ENCODE measurements at places on chromosomes 4 and X.

- no peak for DNase-seq
These were observed 74.9 kb upstream of the PDHA2 start for GRCh38 chr4:95764961-95765360.

- DNase-seq, result peak; percentile 43
These were observed at the start of gene SMIM10 for GRCh38 chrX:134990801-134991481. Gene SMIM10 (plus strand): TSS chrX:134990991. CDS start chrX:134991096, 105 bp downstream.

DNA sequence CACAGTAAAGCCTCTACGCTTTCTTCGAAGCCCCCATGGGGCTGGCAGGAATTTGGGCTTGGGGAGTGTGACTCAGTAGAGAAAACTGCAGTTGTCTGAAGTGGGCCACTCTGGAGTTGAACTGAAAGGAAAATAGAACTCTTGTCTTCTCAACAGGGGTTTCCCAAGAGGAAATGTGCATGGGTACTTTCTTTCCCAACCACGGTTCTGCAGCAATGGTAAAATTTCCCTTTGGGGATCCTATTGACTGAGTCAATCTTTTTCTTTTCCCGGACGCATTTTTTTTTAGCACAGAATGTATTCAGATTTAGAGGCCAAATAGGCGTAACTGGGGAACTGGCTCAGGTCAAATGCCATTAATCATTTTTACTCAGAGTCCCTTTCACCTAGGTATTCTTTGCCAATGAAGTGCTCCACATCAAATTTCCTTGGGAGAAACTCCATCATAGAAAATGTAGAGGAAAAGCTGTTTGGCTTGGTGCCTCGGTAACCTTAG is 269.3 kb downstream of the STIM2 start:
- DNase-seq, result no peak

GRCh38 chr4:37561803-37562207 is 124.4 kb downstream of the RELL1 start:
- DNase-seq, result peak; percentile 55

DNA sequence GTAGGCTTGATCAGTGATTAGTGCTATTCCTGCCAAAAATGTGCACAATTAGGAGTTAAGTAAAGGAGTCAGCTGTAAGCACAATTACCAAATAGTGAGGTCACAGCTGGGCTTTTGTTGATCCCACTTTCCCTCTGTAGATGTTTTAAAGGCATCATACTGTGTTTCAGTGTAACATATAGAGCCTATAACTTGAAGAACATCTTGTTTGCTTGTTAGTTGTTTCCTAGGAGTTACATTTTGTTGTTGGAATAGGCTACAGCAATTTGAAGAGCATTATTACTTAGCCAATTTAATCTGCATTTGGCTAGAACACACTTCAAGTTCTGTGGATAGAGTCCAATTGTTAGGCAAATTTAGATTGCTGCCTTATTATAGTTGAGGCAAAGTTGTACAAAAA is 210.7 kb upstream of the MAD2L1 start:
- no peak for DNase-seq

DNA sequence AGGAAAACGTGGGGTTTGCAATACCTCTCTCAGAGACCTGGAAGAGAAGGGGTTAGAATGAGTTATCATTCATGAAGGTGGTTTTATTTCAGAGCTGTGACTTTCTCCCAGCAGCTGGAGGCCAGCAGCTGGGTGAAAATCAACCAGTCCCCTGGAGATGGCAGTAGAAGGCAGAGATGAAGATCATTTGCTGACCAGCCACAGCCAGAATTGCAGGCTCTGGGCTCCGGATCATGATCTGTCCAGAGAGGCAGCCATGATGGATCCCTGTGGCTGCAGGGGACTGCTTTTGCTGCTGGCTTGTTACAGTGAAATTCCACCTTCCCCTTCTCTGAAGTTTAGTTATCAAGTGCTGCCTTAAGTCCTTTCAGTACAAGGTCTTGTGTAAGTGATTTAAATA is 46.9 kb upstream of the TAB3 start:
- peak; percentile 11 for DNase-seq

DNA sequence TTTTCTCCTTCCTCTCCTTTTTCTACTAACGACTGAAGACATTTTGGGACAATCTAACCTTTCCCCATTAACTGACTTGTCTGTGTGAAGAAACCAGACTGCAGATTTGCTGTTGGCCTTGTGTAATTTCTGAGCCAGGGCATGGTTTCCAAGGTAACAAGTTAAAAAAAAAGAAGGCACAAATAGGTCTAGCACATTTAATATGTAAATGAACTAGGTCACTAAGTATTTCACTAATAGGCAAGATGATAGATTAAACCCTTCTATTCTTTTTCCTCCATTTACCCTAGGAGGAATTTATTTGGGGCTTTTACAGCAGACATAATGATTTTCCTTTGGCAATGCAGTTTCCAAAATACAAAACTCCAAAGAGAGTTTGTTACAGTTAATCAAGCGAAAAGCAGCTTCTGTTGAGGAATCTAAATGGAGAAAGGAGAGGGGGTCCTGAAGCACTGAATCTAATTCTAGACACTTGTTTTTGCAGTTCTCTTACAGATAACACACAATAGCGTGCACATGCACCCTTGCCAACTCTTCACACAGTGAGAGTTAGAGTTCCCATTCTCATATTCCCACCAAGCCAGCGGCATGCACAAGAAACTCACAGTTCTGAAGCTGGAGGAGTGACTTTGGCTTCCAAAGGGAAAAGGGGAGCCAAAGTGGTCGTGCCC is 72.0 kb downstream of the TSPAN5 start:
- no peak for DNase-seq

- no peak for DNase-seq
These were observed 37.1 kb downstream of the NELFA start for GRCh38 chr4:1971456-1972200.

- DNase-seq, result no peak
These were observed 5.1 kb downstream of the SETD7 start for GRCh38 chr4:139550724-139551429.

GRCh38 chr4:7194251-7195140 is 2.2 kb downstream of the SORCS2 start:
- no peak for DNase-seq

GRCh38 chrX:12825801-12826200 is 34.6 kb downstream of the PRPS2 start:
- DNase-seq, result peak; percentile 5

GRCh38 chr4:86015412-86016350 is 344.2 kb downstream of the MAPK10 start:
- no peak for DNase-seq

DNA sequence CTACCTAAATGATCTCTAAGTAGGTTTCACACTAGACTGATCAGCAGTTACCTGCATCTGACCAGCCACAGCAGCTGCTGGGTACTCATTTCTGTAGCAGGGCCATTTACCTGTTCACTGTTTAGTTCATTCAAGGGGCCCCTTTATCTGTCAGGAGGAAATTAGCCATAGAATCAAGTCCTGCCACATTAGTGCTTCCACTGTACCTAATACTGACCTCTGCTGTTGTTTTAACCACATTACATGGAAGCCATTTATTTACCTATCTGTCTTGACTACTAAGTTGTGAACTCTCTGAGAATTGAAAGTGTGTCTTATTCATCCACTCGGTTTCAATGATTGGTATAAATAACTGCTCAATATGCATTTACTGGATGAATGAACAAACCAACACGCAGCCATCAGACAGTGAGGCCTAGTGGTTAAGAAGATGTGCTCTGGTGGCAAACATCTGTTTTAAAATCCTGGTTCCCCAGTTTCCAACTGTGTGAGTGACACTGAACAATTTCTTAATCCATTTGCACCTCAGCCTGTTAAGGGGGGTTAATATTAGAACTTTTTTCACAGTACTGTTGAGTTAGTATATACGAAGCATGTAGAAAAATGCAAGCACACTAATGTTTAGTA is 30.0 kb upstream of the ANXA5 start:
- peak; percentile 22 for DNase-seq

DNA sequence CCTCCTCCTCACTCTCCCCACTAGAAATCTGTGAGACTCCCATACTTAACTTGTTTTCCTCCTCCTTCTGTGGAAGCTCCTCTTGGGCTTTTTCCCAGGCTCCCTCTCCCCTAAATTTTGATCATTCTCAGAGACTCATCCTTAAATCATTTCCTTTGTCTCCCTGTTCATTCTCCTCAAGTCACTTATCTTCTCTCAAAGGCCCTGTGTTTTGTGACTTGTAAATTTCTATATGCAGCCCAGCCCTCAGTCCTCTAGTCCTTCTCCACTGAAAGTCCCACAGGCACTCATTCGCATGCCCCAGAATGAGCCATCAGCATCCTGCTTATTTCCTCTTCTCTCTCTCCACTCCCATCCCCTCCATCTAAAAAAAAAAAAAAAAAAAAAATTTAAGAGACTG is 171.8 kb downstream of the SOWAHB start:
- DNase-seq, result no peak

- DNase-seq, result no peak
These were observed 107.4 kb upstream of the SLC4A4 start for GRCh38 chr4:71231129-71232055.

DNA sequence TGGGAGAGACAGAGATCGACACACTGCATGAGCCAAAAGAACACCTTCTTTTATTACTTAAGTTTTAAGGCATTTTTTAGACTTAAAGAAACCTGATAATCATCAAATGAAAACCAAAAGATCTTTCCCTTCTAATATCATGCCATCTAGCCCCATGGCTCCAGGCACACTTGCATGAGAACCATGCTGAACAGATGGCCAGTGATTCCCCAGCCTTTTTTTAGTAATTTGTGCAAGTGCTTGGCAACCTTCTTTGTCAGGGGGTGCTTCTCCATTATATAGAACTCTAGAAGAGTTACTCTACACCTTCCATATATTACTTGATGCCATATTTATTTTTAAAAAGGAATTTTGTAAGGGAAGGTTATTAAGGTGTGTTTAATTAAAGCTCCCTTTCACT is 182.2 kb upstream of the TEX13C start:
- no peak for DNase-seq

DNA sequence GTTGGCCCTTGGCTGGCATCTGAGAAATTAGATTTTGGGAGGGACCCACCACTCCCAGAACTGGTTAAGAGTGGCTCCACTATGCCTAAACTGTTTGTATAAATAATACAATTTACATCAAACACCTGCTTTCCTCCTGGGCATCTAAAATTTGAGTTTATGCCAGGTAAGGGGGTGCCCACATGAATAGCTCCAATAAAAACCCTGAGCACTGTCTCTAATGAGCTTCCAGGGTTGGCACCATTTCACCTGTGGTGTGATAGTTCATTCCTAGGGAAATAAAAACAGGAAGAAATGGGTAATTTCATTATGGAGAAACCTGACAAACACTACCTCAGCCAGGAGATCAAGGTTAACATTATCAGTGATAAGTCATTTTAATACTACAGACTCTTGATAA is 119.7 kb downstream of the FRYL start:
- DNase-seq, result no peak

GRCh38 chr4:153466949-153467896 is 1.1 kb downstream of the TMEM131L start:
- peak; percentile 50 for DNase-seq

DNA sequence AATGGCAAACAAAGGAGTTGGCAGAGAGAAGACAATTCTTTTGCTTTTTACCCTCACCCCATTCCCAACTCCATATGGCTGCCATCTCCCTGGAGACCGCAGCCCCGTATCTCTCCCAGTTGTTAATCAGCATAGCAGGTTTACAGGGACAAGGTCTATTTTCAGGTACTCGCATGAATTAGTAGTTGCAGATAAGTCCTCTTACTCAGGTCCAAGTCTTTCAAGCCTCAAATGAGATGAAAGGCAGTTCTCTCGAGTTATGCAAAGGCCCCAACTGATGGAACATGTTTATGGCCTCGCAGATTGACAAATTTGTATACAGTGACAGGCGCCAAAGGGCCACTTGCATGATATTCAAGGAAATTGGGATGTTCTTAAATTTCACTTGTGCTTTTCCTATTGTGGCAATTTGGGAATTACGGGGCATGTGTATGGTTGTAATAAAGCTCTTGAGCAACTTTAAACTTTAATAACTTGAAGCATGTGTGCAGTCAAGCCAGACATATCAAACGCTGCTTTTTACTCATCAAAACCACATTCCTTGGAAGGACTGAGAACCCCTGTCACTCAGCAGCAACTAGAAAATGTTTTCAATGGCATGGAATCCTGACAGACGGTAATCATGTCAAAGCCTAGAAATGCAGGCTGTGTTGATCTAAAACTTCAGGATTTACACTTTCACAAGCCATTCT is 45.1 kb downstream of the KDR start:
- DNase-seq, result no peak

DNA sequence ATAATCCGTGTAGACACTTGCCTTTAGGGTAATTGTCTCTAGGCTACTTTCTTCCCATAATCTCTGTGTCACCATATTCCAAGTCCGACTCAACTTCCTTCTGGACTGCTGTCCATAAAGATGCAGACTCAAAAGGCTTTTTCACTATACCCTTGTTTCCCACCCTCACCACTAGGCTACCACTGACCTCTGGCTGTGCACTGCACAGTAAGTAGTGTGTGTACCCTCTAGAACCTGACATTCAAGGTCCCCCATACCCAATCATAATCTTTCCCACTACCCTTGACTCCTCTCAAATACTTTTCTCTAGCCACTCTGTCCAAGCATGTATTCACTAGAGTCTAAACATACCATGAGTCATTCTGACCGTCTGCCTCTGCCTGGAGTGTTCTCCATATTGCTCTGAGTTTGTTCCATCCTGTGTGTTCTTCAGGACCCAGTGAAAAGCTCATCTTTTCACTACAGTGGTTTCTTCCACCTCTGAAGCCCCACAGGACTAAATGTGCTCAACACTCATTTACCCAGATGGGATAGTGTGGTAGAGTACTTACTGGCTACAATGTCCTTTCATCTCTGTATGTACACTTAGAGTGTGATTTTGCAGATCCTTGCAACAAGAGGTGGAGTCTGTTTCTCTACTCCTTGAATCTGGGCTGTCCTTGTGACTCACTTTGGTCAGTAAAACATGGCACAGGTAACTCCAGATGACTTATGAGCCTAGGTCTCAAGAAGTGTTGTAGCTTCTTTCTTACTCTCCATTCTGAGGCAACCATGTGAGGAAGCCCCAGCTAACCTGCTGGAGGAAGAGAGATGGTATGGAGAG is 17.4 kb downstream of the JADE3 start:
- DNase-seq, result no peak

- DNase-seq, result peak; percentile 31
These were observed 270.2 kb upstream of the TAPT1 start for GRCh38 chr4:16496501-16496900.

DNA sequence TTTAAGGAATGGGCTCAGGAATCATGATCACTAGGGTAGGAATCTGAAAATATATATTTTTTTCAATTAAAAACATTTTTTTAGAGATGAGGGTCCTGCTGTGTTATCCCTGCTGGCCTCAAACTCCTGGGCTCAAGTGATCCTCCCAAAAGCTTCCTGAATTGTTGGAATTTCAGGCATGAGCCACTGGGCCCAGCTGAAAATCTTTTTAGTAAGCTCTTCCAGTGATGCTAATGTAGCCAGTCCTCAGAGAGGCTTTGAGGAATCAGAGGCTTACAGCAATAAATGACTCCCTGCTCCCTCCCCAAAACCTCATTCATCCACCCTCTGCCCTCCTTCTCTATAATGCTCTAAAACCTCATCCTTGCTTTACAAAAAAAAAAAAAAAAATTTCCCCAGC is 129.5 kb downstream of the ZIC3 start:
- no peak for DNase-seq

DNA sequence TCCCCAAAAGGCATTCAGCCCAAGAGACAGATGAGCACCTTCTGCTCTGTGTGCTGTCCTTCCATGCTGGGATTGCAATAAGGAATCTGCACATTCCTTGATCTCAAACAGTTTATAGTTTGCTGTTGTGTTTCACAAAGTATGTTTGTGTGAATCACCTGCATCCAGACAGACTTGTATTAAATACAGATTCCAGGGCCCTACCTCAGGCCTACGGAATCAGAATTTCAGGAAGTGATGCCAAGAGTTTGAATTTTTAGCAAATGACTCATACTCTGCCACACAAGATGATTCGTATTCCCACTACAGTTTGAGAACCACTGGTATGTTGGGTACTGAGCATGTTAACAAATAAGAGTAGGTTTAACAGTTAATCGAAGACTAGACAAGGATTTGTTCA is 7.0 kb downstream of the VAMP7 start:
- DNase-seq, result peak; percentile 48

All from urothelium cell line (cell line).